SW480 (cell line): ENCODE measurements at places on chromosomes 4 and X.

- DNase-seq: no peak
Observed at GRCh38 chrX:15546745-15547144, 46.1 kb downstream of the BMX start.

DNA sequence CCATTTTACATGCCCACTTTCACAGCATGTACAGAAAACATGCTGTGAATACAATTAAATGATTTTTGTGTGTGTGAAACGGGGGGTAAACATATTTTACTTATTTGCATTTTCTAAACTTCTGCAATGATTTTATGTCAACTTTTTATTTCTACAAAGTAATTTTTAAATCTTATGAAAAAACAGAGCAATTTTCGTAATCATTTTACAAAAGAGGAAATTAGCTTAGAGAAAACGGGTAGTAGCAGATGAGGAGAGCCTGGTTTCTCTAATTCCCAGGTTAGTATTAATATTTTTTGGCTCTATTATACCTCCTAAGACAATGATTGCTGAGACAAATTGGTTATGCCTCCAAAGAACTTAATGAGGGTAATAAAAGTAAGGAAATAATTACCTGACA lies 3.2 kb downstream of the TKTL2 start:
- no peak for DNase-seq

GRCh38 chrX:9525511-9526248 lies 60.8 kb downstream of the TBL1X start:
- no peak for DNase-seq

GRCh38 chr4:142265536-142265935 lies 580.6 kb downstream of the INPP4B start:
- DNase-seq: no peak

DNA sequence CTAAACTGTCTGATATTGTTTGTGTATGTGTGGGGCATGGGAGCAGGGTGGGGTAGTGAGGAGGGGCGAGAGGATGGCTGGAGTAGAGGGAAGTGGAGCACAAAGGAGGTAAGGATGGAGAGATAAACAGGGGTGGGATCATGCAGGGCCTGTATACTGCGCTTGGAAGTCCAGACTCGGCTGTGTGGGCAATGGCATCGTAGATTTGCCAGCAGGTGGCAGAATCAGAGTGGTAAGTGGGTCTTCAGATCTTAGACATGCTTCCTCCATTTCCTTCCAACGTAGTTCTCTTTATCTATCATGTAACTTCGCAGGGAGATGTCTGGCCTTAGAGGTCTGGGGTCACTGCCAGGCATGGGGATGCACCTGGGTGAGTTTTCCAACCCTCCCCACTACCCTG lies 155.5 kb downstream of the PDGFRA start:
- DNase-seq: peak; percentile 38

- DNase-seq: no peak
Observed at GRCh38 chrX:34873500-34874225, 68.9 kb upstream of the FAM47B start.

GRCh38 chr4:45876235-45876890 lies 247.5 kb downstream of the GABRG1 start:
- no peak for DNase-seq

- no peak for DNase-seq
Observed at GRCh38 chr4:24991015-24991414, 39.7 kb downstream of the LGI2 start.

GRCh38 chr4:56611501-56611900 lies 69.6 kb downstream of the HOPX start:
- no peak for DNase-seq

DNA sequence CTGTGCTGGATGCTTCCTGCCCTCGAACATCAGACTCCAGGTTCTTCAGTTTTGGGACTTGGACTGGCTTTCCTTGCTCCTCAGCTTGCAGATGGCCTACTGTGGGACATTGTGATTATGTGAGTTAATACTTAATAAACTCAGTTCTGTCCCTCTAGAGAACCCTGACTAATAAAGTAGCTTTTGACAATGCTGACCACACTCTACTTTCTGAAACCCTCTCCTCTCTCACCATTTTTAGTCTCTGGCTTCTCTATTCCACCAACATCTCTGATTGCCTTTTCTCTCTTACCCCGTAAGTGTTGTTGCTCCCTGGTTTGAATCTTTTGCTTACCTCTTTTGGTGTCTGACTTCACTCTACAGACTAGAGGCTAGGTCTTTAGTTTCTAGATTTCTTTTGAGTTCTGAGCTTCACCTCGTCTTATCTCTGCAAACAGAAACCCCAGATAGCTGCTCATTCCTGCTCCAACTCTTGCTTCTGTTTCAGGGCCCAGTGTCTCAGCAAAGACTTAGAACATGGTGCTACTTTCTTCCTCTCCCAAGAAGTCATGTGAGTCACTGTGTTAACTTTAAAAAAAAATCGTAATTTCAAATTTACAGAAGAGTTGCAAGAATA lies 11.4 kb downstream of the TMSB4X start:
- DNase-seq: no peak

GRCh38 chr4:71595576-71596108 lies 188.2 kb downstream of the GC start:
- DNase-seq: no peak

GRCh38 chrX:11750046-11750445 lies 8.0 kb upstream of the MSL3 start:
- DNase-seq: no peak

DNA sequence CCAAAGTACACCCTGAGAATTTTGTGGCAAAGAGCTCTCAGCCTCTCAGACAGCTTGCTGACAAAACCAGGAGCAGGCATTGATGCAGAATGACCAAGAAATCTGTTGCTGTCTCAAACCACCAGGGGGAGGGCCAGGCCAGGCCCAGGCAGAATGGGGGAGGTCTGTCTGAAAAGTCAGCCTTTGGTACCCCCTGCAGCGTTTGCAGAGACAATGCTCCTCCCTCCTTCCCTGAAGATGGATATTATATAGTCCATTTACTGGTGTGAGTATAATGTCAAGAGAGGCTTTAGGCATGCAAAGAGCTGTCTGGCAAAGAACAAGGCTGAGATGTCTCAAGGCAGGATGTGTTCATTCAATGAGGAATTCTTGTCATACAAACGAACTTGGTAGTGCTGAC lies 52.9 kb upstream of the TRPC5OS start:
- DNase-seq: no peak

GRCh38 chr4:17968721-17969120 lies 52.8 kb downstream of the LCORL start:
- DNase-seq: no peak

GRCh38 chr4:125303058-125303457 lies 11.7 kb upstream of the FAT4 start:
- no peak for DNase-seq

- DNase-seq: no peak
Observed at GRCh38 chr4:6277139-6277802, 7.6 kb downstream of the WFS1 start.

GRCh38 chr4:139419388-139419914 lies 34.5 kb upstream of the RAB33B start:
- no peak for DNase-seq

DNA sequence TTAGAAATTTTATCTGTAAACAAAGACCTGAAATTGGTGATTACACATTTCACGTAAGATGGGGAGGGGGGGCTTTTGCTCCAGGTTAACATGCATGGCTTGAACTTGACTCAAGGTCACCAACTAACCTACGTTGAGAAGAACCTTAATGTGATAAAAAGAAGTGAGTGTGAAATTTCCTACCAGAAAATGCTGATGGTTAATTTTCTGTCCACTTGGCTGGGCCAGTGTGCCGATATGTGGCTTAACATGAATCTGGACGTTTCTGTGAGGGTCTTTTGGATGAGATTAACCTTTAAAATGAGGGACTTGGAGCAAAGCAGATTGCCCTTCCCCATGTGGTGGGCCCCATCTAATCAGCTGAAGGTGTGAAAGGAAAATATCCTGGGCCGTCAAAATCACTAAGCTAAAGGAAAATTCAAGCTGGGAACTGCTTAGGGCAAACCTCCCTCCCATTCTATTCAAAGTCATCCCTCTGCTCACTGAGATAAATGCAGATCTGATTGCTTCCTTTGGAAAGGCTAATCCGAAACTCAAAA lies 107.3 kb upstream of the ENPP6 start:
- no peak for DNase-seq

- DNase-seq: no peak
Observed at GRCh38 chr4:123064390-123064789, 142.0 kb upstream of the NUDT6 start.

- no peak for DNase-seq
Observed at GRCh38 chrX:39491548-39492297, 606.0 kb downstream of the BCOR start.
